ENCODE measurements at places on chromosomes 2 and 18.

GRCh38 chr2:234533626-234534025 lies 36.7 kb upstream of the ARL4C start:
- no peak for DNase-seq

DNA sequence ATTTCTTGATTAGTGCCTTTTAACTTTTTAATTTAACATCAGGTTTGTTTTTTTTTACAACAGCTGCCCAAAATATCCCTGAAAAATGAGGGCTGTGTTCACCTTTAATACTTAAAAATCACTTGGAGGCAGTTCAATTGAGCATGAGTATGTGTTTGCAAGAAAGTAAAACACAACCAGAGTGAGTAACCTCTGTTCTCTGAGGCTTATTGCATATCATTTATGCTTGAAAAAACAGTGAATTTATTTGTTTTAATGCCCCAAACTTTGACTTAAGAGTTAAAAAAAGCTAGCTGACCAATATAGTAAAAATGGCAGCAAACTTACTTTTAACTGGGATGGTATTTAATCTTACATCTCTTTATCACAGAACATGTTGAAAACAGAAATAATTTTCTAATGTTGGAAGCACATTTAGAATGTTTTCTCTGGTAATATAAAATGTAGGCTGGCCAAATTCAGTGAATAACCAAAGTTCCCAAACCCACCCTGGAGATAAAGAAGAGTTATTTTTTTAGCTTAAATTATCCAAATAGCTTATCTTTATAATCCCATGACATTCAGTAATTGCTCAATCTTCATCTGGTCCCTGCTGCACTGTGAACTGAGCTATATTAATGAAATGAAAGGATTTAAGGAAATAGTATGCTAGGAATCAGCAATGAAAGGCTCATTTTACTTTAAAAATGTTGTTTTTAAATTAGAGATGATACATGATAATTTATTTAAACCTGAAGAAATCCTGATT lies 24.8 kb upstream of the EFEMP1 start:
- DNase-seq, result no peak

DNA sequence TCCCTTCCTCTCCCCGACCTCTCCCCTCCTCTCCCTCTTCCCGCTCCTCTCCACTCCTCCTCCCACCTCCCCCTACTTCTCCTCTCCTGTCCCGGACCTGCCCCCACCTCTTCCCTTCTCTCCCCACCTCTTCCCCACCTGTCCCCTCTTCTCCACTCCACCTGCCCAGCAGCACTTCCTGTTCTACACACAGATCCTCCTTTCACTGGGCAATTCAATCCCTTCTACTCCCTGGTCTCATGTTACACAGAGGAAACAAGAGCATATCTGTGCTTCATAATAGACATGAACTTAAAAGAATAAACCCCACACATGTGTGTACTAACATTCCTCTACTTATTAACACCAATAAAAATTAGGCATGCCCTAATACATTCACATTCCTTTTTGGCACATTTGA lies 34.8 kb downstream of the TIMM21 start:
- DNase-seq, result no peak

DNA sequence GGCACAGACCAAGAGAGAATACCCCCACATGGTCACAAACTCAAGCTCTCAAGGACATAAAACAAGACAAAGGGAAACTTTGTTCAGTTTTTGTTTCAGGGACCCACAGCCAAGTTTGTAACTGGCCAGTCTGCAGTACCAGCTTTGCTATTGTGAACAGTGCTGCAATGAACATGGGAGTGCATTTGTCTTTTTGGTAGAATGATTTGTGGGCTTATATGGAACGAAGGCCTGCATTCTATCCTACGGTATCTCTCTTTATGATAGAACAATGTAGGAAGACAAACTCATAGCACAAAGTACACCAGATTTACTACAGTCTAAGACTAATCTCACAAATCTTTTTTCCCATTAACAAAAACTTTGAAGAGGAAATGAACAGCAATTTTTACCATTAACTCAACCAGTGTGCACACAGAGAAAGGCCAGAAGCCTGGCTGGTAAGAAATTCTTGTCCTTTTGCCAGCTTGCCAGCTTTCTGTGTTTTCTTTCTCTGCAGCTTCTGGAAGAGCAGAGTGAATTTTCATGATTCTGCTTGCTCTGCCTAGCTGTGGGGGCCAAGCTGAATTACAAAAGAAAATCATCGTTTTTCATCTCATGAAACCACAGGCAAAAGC lies 37.1 kb upstream of the FEZ2 start:
- no peak for DNase-seq

DNA sequence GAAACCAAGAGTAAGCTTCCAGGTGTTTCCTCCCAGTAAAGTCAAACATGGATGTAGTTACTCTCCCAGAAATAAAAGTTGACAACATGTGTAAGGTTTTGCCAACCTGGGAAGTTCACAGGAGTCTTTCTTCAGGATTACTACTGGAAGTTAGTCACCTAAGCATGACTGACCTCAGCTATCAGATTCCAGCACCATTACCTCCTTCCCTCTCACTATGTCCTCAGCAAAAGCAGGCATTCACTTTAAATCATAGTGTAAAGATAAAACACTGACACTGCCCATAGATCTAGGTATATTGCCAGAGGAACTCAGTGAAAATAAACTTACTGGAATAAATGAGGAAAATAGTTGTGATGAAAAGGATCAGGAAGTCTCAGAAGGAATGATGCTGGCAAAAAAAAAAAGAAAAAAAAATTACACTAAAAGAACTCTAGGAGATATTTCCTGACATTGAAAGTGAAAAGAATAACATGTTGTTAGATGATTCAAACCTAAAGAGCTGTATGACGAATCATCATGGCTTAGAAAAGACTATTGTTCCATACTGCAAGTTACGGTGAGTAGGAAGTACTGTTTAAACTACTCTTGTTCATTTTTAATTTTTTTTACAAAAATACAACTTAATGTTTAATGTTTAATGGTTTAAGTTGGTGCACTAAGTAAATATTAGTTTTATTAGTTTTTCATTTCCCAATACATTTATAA lies 484.5 kb upstream of the ZNF804A start:
- DNase-seq, result no peak

- no peak for DNase-seq
Measured at GRCh38 chr2:9398881-9399780, 24.2 kb downstream of the ITGB1BP1 start.

- no peak for DNase-seq
Measured at GRCh38 chr18:78641689-78642231, 337.9 kb upstream of the SALL3 start.

GRCh38 chr2:38120264-38120592 lies 44.3 kb upstream of the CYP1B1 start:
- no peak for DNase-seq

DNA sequence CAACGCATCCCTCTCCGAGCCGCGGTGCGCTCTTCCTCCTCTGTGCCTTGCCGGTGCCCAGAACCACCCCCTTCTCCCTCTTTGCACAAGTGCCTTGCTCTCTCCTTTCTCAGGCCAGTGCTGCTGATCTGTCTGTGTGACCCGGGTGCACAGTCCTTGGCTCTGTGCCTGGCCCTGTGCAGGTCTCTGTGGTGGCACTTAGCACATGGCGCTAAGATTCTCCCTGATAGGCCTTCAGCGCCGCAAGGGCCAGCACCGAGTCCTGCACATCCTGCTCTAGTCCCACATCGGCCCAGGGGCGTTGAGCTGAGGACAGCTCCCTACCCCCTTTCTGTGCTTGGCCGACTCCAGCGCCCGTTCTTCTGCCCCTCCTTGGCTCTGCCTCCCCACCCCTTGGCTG lies 136.1 kb downstream of the NEDD4L start:
- no peak for DNase-seq

DNA sequence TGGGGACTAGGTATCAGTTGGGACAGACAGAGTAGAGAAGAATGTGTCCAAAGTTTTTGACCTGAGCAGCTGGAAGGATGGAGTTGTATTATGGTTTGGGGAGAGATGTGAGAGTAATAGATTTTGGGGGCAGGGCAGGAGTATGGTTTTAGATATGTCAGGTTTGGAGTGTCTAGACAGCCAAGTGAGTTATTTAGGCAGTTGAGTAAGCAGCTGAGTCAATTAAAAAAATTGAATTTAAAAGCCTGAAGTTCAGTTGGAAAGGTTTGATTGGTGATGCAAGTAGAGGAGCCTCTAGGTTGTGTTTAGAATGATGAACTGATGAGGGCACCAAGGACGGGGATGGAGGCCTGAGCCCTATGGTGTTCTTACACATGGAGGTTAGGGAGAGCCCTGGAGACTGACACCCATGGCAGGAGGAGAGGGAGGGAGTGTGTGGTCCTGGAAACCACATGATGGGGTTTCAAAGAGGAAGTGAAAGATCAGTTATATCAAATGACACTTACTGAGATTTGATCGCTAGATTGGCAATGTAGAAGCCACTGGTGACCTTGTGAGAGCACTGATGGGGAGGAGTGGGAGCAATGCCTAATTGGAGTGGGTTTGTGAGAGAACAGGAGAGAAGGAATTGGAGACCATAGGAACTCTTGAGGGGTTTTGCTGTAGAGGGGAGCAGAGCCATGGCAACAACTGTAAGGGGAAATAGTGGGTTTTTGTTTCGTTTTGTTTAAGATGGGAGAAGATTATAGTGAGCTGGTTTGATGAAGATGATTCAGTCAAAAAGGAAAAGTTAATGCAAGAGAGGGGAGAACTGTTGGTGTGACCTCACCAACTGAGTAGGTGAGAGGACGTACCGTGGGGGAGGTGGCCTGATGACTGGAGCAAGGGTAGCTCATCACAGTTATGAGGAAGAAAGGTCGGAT lies 10.3 kb downstream of the ITGA6 start:
- no peak for DNase-seq

DNA sequence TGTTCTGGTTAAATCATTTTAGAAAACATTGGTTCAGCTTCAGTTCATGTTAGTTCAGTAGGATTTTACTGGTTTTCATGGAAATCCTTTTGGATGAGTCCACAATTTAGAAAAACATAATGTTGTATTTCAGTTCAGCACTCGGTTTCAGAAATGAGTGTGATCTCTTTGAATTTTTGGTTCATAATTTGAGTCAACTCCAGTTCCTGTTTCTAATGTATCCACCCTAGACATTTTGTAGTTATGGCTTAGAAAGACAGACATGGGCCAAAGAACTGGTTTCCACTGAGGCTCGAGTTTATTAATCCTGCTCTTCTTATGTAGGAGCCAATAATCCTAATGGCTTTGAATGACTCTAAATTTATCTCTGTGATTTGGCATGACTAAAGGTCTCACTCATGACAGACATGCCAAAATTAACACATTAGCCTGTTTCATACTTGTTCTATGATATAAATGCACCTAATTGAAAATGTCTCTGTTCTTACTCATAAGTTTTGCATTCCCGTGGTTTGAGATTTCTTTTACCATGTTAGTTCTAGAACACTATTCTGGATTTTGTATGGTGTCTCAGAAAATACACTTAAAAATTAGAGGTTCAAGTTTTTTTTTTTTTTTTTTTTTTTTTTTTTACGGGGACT lies 82.3 kb upstream of the SPRED2 start:
- no peak for DNase-seq

DNA sequence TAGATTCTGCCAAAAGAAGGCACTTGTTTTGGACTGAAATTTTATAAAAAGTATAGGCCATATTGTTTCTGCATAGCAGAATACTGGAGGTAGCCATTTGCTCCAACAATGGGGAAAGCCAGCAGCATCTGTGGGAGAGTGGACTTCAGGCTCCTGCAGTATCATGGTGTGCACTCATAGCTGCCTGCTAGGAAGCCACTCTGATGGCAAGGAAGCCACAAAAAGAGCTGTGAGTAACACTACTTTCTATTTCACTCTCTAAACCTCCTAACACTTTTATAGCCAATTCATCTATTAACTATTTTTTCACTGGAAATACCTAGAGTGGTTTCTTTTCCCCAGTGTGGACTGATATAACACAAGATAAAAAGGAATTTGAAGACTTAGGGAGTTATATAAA lies 144.4 kb upstream of the KCNJ3 start:
- no peak for DNase-seq

- DNase-seq, result no peak
Measured at GRCh38 chr2:226683944-226684562, 115.6 kb downstream of the IRS1 start.

DNA sequence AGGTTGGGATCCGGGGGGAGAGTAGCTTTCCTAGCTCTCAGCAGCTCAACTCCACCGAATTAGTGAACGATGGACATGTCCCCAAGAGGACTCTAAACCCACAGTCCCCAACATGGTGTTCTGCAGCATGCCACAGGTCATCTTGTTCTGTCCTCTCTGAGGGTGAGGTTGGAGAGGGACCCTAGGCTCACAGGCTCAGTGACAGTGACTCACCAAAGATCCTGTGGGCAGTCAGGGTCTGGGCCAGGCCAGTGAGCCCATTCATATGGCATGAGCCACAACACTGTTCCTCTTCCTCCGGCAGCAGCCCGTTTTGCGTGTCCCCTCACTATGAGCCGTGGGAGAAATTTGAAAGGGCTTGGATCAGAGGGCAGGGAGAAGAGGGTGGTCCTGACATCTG lies 2.8 kb upstream of the SLC20A1 start:
- no peak for DNase-seq

GRCh38 chr2:235493402-235493774 lies 455 bp upstream of the AGAP1 start:
- no peak for DNase-seq

GRCh38 chr2:144834363-144834762 lies 314.4 kb upstream of the ZEB2 start:
- no peak for DNase-seq

GRCh38 chr2:231161252-231161839 lies 36.5 kb upstream of the HTR2B start:
- DNase-seq, result no peak

DNA sequence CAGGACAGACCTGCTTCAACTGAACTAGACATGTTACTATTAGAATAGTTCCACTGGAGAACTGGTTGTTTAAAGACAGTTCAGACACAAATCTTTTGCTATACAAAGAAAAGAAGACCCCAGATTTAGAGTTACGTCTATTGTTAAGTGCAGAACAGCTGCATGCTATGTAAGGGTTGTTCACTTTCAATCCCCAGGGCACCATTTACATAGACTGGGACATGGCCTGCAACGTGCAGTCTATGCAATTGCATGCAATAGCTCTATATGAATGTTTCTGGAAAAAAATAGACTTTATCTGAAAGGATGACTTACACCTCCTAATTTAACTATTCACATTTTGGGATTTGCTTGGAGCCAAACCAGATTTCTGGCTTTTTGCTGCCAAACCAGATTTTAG lies 36.1 kb upstream of the DPP10 start:
- DNase-seq, result no peak

DNA sequence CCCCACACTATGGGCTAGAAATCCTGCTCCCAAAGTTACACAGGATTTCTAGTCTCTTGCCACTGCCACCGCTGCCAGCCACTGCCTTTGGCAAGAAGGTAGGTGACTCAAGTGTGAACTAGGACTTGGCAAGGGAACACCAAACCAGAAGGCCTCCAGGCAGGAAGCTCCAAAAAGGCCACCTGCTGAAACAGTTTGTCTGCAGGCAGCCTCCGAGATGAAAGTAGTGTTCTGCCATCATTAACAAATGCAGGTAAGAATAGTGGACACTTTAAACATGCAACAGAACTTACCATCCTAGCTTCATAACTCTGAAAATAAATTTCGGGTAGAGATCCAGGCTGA lies 3.9 kb downstream of the ANKRD44 start:
- no peak for DNase-seq

- DNase-seq, result no peak
Measured at GRCh38 chr2:128347171-128347558, 28.5 kb upstream of the HS6ST1 start.

- peak; percentile 35 for DNase-seq
Measured at GRCh38 chr2:111975053-111975552, 76.7 kb downstream of the MERTK start.

- DNase-seq, result no peak
Measured at GRCh38 chr2:233223059-233223894, 28.2 kb upstream of the ATG16L1 start.

- DNase-seq, result no peak
Measured at GRCh38 chr2:73851274-73851673, 22.5 kb downstream of the STAMBP start.

GRCh38 chr2:203997481-203997880 lies 60.9 kb downstream of the ICOS start:
- DNase-seq, result no peak
